ENCODE measurements at places on chromosomes 13 and 19.

- no peak for DNase-seq
Measured at GRCh38 chr13:62176051-62176450, 760.4 kb upstream of the PCDH20 start.

DNA sequence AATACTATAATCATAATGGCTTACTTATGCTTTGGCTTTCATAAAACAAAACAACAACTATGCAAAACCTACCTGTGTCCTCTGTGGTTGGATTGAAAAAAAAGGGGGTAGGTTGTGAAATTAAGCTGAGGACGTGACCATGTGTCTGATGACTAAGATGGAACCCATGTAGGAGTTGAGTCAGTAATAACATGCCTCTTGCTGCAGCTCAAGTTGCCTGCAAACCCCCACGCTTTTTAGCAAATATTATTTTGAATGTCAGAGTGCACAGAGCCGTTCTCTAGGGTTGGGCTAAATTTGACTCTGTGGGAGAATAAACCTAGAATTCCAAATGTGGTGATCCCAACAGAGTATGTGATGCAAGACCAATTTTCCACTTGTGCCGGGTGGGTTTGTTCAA, 209.3 kb downstream of the KCNRG start:
- DNase-seq, result no peak

- DNase-seq, result no peak
Measured at GRCh38 chr13:48859272-48860105, 116.2 kb upstream of the FNDC3A start.

- DNase-seq, result no peak
Measured at GRCh38 chr19:41193430-41194156, 574 bp downstream of the CYP2S1 start.

DNA sequence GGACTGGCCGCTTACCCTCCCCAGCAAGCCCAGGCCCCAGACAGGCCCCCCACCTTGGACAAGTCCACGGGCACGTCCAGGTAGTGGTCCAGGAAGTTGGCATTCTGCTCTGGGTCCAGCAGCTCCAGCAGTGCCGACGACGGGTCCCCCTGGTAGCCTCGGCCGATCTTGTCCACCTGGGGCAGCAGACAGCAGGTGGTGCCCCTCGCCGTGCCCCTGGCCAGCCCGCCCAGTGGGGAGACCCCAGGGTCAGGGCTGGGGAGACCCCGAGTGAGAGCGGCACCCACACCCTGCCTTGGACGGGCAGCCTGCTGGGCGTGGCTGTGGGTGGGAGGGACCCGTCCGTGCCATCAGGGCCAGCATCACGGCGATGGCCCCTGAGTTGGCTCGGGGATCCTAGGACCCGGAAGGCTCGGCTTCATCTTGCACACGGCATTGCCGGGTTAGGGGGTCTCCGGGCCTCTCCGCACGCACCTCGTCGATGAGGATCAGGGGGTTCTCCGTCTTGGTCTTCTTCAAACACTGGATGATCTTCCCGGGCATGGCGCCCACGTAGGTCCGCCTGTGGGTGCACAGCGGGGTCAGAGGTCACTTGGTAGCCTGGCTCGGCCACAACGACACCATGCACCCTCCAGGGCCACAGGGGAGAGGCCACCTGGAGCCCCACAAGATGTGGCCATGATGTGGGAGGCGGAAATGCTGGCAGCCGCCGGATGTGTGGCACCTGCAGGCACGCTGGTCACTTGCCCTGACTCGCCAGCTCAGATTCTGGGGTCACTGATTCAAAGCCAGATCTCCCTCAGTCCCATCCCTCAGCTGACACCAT, 6.3 kb downstream of the RPL36 start:
- no peak for DNase-seq

GRCh38 chr19:33957804-33958203, 161.1 kb downstream of the KCTD15 start:
- DNase-seq, result no peak

DNA sequence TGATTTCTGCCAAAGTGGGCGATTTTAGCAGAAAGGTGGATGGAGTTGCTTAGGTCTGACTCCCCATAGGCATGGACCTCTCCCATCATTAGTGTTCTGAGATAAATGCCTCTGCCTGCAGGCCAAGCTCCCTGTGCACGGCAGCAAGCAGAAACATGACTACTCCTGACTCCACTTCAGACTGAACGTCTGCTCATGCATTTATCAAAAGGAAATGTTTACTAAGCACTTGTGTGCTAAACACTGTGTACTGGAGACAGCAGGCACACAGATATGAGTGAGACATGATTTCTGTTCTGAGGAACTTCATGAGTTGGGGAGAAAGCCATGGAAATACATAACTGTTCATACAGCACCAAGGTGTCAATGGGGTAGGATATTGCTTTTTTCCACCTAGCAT, 149.6 kb downstream of the MIPEP start:
- DNase-seq, result peak; percentile 44

DNA sequence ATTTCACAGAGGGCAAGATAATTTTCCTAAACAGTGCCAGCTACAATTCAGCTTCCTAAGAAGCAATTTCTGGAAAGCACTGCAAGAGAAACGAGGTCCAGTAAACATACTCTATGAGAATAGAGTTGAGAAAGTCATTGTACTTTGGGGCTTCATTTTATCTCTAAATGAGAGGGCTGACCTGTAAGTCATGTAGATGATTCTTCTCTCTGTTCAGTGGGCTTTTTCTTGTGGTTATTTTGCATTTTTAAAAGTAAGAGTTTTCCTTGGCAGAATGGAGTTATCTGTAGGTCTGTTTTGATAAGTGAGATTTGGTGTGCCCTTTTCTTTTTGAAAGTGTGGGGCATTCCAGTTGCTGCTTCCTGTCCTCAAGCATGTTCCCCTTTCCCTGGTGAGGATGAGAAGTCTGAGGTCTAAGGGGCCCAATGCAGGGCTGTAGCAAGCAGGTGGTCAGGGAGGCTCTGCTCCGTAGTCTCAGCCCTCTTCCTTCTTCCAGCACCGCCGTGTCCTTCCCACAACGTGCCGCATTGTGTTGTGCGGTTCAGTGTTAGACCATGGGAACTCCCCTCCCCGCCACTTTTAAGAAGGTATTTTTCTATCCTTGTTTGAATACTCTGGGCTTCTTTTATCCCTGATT, 86.3 kb downstream of the ARHGEF7 start:
- no peak for DNase-seq

GRCh38 chr13:55516610-55517009, 1624.1 kb upstream of the PRR20A start:
- no peak for DNase-seq

- DNase-seq, result no peak
Measured at GRCh38 chr13:98476538-98476966, 100.4 kb downstream of the STK24 start.

- DNase-seq, result no peak
Measured at GRCh38 chr19:9178901-9179300, at the start of gene OR7D2. TSS of gene OR7D2 (plus strand) at chr19:9178979. CDS start at chr19:9185782, 6,803 bp downstream.

- DNase-seq, result no peak
Measured at GRCh38 chr13:30739761-30740642, 4.7 kb downstream of the ALOX5AP start.

GRCh38 chr19:3844596-3844995, 24.2 kb downstream of the ZFR2 start:
- no peak for DNase-seq

GRCh38 chr13:59178344-59178743, 985.4 kb downstream of the DIAPH3 start:
- no peak for DNase-seq

GRCh38 chr19:5772416-5772815, 12.1 kb downstream of the PRR22 start:
- no peak for DNase-seq

- no peak for DNase-seq
Measured at GRCh38 chr13:98435376-98435775, 141.5 kb downstream of the STK24 start.

- DNase-seq, result no peak
Measured at GRCh38 chr13:109333893-109334651, 452.3 kb downstream of the IRS2 start.

- no peak for DNase-seq
Measured at GRCh38 chr19:38657633-38658222, 10.3 kb downstream of the ACTN4 start.

- no peak for DNase-seq
Measured at GRCh38 chr19:18985257-18985656, 44.2 kb upstream of the HOMER3 start.

DNA sequence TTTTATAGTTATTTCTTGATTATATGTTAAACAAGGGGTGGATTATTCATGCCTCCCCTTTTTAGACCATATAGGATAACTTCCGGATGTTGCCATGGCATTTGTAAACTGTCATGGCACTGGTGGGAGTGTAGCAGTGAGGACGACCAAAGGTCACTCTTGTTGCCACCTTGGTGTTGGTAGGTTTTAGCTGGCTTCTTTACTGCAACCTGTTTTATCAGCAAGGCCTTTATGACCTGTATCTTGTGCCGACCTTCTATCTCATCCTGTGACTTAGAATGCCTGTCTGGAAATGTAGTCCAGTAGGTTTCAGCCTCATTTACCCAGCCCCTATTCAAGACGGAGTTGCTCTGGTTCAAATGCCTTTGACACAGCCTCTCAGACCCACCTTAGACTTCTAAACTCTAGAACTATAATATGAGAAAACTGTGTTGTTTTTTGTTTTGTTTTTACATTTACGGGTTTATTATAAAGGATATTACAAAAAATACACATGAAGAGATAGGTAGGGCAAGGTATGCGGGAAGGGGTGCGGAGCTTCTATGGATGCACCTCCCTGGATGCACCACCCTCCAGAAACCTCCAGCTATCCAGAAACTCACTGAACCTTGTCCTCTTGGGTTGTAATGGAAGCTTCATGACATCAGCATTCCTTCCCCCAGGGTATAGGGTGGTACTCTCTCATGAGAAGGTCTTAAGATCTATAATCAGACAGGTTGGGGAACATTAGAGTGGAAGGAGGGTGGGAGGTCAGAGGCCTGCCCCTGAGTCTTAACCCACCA, 15.8 kb upstream of the SPRYD7 start:
- DNase-seq, result no peak

GRCh38 chr13:111336666-111337065, 16.2 kb downstream of the TEX29 start:
- no peak for DNase-seq

GRCh38 chr13:28636069-28636468, 22.9 kb upstream of the POMP start:
- no peak for DNase-seq

- DNase-seq, result no peak
Measured at GRCh38 chr19:52592301-52592700, 22.2 kb downstream of the ZNF701 start.

- DNase-seq, result no peak
Measured at GRCh38 chr13:111034811-111035210, 80.3 kb upstream of the ARHGEF7 start.

DNA sequence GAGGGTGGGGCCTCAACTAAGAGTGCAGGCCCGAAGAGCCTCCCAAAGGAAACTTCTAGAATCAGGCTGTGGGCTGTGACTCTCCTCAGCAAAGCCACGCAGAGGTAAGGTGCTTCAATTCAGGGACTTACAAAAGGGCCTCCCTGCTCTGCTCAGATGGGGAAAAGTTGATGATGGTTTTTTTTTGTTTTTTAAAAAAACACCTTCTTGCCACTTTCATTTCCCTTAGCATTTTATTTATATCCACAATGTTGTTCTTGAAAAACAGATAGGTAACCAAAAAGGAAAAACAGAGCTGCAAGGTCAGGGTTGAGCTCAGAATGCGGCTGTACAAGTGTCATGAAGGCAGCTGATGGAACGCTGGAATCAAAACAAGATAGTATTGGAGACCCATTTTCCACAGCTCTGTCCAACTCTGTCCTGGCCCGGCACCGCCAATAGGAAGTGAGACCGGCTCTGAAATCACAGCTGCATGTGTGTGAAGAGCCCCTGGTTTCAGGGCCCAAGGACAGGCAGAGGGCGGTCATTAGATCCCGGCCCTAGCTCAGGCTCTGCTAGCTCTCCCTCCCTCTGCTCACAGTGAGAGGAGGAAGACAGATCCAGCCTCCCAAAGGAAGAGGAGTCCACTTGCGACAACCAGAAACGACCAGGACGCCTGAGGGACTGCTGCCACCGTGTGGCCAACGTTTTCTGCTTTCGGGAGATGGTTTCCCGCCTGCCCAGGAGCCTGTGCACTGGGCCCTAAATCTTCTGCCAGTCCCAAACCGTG, 58.3 kb downstream of the KLF2 start:
- DNase-seq, result no peak

DNA sequence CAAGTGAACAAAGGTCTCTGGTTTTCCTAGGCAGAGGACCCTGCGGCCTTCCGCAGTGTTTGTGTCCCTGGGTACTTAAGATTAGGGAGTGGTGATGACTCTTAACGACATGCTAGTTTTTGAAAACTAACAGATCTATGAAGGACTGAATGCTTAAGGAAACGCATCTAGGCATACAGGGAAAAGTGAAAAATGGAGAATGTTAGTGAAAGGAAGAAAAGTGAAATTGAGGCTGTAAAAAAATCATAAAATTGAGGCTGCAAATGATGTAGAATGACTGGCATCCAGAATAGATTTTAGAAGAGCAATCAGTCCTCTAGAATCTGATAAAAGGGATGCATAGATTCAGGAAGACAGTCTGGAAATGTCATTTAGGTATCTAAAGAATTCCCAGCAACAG, 3.5 kb downstream of the ZNF260 start:
- DNase-seq, result no peak

DNA sequence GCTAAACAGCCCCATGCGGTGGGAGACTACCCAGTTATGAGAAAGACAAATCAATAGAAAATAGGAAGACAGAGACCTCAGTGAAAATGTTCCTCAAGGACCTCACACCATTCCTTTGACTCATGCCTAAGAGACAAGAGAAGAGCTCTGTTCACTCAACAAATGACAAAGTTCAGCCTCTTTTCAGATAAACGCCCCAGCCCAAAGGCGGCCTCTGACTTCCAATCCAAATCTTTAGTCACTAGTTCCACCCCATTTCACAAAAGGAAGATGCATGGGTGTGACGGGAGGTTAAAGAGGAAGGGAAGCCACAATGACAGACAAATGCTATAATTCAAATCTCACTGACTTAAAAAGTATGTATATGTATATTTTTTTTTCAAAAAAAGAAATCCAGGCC, 8.1 kb downstream of the CARS2 start:
- DNase-seq, result no peak

DNA sequence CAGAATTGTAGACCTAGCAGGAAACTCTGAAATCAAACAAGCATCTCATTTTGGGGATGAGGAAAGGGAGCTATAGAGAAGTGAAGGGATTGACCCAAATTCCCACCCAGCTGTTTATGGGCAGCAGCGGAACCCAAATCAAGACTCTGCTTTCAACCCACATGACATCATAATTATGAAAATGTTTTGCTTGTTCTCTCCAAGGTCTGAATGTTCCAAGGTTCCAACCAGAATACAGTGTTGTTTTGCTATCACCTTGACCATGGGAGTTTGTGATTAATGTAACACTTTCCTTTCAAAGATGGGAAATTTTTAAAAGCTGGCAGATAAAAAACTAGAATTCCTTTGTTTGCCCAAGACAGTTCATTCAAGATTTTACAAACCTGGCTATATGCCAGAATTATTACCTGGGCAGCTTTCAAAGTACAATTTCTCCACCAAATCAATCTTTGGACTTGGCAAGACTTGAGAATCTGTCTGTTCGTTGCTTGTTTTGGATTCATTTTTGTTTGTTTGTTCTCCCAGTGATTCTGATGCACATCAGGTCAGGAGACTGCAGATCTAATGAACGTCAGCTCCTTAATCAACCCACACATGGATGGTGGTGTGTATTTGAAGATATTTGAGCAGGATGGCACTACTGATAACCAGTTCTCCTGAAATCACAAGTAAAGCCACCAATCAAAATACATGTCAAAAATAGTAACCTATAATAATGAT, 322.7 kb downstream of the FOXO1 start:
- DNase-seq, result no peak

Measured in NCI-H1105 (cell line).